ENCODE measurements at places on chromosomes 12 and 14.

DNA sequence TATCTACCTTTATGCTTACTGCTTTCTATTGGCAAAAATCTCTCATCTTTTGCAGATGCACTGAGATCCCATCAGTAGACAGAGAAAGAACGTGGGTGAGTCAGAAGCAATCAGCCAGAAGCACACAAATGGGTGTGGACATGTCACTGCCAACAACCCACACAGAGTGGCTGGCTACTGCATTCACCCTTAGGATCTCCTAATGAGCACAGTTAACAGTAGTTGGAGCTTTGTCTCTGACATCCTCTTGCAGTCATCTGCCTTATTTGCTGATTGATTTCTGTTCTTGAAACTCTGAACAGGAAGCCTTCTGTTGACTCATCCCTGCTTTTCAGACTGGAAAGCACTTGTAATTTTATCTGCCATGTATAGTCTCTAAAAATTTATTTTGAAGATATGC lies 117.2 kb downstream of the RGS6 start:
- no peak for DNase-seq

- DNase-seq, result peak; percentile 28
These were observed 80.3 kb upstream of the NOS1 start for GRCh38 chr12:117441751-117442150.

DNA sequence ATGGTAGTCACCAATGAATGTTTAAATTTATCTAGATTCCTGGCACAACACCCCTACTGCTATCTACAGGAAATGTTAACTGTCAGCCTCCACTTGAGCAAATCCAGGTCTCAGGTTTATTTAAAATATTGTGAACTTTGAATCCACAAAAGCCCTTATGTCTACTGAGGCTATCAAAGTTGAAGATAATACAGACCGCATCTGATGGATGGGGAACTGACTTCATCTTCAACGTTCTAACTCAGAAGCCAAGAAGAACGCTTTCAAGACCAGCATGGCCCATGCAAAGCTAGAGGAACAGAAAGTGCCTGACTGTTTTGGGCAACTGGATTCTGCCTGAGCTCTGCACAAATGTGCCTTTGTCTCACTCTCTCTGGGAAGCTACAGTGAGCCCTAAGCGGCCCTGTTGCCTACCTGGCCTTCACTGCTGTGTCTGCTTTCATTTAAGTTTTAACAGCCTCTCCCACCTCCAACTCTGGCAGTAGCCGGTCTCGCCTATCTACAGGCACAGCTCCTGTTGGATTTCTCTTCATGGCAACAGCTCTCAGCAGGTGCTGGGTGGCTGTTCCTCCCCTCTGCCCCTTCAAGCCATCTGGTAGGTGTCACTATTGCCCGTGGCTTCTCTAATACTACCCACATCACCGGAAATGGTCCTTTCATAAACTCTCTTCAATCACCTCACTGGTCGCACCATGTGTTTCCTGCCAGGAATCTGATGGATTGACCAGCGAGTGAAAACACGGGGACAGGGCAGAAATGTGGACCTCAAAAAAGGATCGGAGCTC lies 112.1 kb upstream of the OVCH1 start:
- no peak for DNase-seq

- no peak for DNase-seq
These were observed 14.5 kb downstream of the OAS2 start for GRCh38 chr12:112992541-112993398.

- no peak for DNase-seq
These were observed 136.3 kb upstream of the PRICKLE1 start for GRCh38 chr12:42725809-42726208.

DNA sequence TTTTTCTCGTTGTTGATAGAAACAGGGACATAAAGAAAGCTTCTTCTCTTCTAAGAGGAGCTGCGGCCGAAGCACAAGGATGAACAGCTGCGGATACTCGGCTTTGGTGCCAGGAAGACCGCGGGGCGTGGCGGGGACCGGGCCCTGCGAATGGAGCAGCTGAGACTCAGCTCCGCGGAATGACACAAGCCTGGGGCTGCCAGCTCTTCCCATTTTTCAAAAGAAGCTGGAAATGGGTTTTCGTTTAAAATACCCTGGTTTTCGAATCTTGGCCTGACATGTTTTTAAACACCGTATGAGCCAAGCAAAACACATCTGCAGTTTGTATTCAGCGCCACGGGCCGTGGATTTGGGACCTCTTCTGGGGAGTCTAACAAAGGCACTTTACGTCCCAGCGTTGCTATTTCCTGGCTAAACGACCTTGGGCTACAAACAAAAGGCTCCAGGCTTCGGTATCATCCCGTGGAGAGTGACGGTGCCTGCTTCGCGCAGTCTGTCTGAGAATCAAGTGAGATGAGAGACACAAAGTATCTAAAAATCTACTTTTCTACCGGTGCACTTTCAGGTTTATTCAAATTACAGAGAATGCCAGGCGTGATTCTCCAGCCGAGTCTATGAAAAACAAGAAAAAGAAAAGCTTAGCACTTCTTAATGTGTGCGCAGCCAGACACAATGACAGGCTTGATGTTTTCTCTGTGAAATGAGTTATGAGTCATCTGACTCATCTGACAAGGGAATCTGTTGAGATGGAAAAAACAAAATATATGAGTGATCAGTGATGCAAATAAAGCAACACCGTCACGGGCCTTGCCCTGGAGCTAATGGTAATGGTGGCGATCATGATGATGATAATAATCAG lies 114.0 kb upstream of the TMEM132D start:
- DNase-seq, result no peak

DNA sequence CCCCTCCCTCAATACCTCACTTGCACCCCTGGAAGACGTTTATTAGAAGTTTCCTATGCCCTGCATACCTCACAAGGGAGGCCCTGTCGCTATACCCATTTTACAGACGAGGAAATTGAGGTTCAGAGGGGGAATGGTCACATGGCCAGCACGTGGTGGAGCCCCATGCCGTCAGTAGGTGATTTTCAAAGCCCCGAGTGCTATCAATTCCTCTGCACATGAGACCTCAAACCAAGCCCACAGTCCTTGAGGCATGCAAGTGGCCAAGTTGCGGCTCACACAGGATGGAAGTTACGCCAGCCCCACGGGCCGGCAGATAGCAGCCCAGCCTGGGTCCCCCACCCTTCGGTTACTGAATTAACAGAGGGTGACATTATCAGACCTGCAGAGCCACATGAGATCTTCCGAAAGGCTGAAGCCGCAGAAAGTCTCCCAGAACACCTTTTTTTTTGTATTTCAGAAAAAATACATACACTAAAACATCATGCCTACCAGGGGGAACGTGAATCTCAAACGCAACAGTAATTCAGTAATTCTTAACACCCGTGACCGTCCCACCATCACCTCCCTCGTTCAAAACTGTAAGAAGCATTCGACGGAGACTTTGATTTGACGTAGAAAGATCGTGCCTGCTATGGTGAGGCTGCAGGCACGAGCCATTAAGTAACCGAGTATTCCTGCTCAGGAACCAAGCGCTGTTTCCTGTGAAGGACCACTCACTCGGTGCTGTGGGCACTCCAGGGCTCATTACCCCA lies 129.0 kb downstream of the RFLNA start:
- no peak for DNase-seq

- DNase-seq, result no peak
These were observed 5.5 kb upstream of the ZNF740 start for GRCh38 chr12:53174881-53175491.

DNA sequence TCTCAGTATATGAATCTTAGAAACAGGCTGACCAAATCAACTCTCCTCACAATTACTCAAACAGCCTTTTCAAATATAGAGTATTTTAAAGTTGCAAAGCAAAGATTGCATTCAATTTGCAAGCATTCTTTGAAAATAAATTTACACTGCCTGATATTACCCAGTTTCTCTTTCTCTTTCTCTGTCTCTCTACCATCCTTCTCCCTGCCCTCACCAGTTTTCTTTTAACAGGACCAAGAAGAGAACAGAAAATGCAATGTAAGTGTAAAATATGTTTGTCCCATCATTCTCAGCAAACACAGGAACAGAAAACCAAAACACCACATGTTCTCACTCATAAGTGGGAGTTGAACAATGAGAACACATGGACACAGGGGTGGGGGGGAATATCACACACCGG lies 520.3 kb upstream of the USP15 start:
- DNase-seq, result no peak

DNA sequence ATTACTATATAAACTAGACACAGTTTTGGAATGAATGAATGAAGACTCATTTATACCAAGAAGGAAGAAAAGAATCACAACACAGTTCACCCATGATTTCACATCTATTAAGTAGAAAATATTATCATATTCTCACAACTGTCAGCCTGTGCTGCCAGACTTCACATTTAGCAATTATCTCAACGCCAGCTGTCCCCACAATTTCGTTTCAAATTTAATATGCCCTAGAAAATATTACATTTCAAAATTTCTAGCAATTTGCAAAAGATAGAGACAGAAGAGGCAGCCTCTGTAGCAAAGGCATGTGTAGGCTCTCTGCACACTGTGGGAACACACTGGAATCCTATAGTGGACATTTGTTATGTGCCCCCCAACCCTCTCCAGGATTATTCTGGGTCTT lies 83.6 kb downstream of the ANKS1B start:
- no peak for DNase-seq

DNA sequence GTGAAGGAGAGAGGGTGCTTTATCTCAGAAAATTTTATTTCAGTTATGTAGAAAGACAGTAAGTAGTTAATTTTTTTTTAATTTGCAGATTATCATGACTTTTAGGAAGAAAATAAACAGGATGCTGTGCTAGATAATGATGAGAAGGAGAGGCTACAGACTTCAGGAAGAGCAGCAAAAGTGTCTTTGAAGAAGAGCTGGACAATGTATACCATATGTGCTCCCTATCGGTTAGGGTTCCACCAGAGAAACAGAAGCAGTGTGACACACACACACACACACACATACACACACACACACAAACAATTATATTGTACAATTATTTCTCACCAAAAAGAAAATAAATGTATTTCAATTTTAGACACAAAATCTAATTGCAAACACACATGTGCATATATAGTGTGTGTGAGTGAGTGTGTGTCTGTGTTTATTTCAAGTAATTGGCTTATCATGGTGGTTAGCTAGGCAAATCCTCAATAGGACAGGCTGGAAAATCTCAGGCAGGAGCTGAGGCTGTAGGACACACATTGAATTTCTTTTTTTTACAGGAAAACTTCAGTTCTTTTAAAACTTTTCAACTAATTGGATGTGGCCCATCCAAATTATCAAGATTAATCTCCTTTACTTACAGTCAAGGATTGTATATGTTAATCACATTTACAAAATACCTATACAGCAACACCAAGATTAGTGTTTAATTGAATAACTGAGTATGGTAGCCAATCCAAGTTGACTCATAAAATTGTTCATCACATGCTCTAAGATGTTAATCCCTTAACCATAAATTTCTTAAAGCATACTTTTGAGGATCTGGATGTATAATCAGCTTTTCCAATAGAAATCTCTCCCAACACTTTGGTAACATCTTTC lies 235.8 kb upstream of the DCN start:
- DNase-seq, result no peak

DNA sequence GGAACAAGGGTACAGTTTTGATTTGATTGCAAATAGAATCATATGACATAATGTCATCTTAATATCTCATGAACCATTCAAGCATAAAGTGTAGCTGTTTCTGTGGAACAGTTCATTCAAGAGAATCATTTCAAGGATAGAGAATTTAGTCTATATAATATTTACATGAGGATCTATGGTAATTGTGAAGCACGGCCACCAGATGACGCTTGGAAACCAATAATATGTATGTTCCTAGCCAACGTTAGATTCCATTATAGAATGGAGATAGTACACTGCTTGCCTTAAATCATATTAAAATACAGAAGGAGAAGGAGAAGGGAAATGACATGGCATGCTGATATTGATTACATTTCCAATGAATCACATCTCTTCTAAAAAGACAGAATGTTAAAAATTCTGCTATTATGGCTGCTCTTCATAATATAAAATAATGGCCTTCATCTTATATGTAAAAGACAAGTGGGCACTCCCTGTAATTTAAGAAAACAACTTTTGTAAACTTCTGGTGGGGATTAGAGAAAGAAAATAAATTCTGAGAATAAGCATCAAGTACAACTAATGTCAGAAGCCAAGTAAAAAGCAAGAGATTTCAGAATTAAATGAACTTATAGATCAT lies 351.0 kb downstream of the NAV3 start:
- no peak for DNase-seq

DNA sequence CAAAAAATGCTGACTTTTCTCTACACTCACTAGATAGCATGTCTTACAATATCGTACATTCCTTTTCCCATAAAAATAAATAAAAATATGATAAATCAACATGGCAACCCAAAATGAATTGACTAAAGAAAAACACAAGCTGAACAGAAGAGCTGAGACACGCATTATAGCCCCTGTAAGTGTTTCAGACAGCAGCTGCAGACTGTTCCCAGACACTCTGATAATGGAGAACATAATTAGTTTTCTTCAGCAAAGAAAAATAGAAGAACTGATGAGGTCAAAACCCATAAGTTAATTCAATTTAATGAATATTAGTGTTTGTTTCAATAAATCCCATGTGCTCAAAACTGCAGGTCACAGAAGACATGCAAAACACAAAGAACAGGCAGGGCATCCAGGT lies 23.8 kb downstream of the ST8SIA1 start:
- no peak for DNase-seq

- no peak for DNase-seq
These were observed 297.0 kb downstream of the FUT8 start for GRCh38 chr14:65709576-65709975.

DNA sequence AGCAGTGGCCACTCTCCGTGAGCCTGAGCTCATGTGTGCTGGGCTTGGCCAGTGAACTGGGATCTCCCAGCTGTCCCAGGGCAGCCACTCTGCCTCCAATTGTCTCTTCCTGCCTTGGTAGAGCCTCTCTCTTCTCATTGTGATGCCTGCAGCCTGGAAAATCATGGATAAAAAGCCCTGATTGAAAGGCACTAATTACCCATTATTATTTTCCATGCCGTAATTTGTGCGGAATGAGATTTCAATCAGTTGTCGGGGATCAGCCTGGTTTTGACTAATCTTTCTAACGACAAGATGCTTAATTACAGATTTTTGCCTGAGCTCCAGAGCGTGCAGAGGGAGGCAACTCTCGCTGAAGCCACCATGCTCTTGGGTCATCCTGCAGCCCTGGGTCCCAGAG lies 52.7 kb downstream of the ESRRB start:
- no peak for DNase-seq

DNA sequence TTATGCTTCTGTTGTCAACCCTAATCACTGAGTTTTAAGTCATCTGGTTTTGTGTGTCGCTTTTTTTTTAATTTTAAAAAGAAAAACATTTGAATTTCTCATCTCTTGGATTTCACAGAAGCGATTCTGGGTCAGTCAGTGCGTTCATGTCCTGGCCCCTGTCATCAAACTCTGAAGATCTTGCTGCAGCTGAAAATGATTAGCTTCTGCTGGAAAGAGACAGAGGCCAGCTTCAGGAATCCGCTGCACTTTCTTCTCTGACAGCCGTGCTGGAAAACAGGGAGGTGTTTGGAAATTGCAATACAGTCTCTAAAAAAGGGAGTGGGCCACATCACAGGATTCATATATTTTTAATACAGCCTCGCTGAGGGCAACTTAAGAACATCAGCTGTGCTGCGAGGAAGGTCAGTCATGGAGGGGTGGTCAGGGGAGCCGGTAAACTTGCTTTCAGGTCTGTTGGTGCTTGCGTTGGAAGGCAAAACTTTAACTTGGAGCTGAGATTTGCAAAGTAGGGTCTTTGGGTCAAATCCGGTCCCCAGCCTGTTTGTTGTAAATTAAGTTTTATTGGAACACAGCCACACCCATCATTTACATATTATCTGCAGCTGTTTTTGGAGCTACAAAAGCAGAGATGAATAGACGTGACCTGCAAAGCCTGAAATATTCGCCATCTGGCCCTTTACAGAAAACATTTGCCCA lies 190.8 kb downstream of the AACS start:
- no peak for DNase-seq
